BJ (cell line): ENCODE measurements at places on chromosomes 7 and 10.

- DNase-seq, result no peak
Measured at GRCh38 chr10:124827474-124827873, 25.9 kb downstream of the ABRAXAS2 start.

DNA sequence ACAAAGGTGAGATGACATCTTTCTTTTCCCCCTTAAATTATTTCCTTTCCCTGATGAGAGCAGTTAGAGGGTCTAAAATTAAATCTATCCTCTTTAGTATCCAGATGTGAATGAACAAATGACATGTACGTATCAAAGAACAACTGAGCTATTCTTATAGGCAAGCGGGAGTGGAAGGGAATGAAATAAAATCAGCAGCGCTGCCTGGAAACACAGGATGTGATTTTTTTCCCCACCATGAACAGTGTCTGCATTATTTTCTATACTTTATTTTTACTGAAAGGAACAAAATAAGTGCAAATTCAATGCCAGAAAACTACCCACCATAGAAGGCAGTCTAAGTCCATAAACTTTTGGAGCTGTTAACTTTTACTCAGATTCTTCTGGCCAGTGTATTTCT, 40.6 kb downstream of the SLC26A4 start:
- no peak for DNase-seq

DNA sequence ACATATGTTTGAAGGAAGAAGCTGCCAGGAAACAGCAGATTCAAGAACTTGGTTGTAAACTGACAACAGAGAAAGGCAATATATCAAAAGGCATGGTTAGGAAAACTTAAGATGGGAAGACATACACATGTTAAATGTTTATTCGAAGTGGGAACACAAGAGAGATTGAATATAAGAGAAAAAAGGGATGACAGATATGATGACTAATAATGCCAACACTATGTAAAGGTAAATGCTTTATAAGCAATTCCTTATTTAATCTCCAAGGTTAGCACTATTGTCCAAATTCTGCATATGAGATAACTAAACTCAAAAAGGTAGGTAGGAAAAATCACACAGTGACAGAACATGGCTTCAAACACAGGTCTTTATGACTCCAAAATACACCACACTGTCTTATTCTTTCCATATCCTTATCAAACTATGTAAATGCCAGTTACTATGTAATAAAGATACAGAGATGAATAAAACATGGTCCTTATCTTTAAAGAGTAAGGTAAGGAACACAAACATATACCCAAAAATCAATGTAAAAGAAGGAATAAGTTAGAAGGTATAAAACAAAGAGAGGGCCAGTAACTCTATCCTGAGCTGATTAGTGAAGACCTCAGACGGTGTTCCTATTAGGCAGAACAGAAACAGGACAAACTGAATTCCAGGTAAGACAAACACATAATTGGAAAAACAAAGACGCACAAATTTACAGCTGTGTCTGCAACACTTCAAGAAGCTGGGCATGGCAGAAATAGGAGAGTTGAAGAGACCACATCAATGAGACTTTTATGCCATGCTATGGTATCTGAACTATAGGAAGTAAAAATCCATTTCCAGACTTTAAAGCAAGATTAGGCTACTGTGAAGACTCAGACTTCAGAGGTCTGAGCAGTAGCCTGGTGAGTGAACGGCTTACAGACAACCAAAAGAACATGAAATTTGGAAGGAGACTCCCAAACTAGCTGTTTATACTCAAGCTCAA, 56.1 kb downstream of the ABI1 start:
- DNase-seq, result no peak

DNA sequence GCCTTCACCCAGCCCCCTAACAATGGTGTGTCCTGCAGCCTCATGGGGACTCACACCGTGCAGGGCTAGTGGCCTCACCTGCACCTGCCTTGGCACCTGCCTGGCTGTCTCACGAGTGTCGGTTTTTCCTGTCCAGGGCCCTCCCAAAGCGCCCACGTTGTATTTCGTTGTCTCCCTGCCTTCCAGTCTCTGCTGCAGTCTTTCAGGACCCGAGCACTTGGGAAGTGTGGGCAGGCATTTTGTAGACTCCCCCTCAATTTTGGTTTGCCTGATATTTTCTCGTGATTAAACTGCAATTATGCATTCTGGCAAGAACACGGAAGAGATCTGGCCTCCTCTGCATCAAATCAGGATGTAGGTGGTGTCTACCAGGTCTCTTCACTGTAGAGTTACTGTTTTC, 17.9 kb downstream of the BNIP3 start:
- DNase-seq, result no peak

DNA sequence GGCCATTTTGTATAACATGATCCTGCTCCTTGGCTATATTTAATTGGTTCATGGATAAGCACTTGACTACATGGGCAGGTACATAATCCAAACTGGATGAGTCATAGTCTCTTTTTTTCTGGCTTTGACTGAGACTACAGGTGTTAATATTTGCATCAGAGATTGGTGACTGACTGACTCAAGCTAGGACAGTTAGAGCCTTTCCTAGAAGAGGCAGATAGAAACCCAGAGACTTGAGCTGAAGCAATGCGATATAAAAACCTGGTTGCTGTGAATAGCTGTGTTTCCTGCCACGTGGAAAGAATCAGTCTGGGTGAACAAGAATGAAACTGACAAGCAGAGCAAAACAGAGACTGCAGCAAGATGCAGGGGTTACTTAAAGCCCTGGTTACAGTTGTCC, 81.0 kb downstream of the SAMD9 start:
- DNase-seq, result no peak

DNA sequence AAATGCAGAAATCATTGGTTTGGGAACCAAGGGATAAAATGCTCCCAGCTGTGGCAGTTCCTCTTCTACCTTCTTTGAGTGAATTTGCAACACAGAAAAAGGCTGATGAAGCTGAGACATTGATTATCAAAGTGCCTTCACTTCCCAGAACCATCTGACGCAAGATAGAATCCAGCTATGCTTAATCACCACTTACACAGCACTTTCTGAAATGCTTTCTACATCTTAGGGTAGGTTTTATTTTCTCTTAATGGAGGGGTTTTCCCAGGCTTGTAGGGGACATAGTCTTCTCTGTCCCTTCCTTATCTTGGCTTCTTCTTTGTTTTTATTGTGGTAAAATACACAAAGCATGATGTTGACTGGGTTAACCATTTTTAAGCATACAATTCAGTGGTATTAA, 332.6 kb upstream of the ZNF32 start:
- DNase-seq, result no peak

- DNase-seq, result no peak
Measured at GRCh38 chr10:8112230-8112905, 57.9 kb downstream of the GATA3 start.

DNA sequence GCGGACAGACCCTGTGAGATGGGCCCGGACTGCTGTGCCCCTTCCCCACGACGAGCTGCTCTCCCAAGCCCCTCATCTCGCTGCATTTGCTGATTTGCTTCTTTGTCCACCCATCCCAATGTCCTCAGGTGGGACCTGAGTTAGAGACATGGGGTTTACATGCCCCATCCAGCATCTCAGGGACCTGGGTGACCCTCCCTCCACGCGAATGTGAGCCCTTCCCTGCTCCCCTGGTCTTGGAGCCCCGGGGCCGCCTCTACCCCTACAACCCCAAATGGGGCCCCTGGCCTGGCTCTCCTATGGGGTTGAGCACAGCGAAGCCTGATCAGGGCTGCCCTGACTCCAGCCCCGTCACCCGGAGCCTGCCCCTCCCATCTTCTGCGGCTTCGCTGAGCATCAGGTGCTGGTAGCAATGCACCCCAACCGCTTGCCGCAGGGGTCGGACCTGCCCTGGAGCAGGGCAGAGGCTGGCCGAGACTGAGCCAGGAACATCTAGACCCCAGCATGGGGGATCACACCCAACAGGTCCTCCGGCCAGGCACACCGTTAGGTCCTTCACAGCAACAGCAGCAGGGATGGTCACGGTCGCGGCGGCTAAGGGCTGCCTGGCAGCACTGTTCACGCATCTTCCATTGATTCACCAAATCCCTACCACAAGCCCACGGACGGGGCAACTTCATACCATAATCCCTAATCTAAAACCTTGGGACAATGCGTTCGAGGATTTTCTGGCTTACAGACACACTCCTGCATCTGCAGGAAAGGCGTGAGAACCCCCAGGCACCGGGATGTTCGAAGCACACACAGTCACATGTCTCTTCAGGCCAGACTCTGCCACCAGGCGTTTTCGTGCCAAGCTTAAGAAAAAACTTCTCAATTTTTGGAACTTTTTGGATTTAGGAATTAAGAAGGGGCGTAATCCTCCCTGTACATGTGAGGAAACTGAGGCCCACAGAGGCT, 15.5 kb downstream of the WDR86 start:
- no peak for DNase-seq

DNA sequence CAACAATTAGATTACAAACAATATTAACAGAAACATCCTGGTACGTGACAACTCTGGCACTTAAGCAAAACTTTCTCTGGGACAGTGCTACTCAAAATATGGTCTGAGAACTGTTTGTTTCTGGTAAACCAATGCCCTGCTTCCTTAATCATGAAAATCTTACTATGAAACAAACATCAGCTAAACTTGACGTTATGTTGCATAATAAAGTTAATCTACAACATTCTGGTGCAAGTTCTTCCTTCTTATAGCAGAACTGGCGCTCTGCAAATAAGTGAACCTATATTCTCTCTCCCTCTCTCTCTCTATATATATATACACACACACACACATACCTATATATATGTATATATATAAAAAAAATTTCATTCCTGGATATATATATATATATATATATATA, 7.8 kb downstream of the C7orf33 start:
- no peak for DNase-seq

GRCh38 chr7:45057878-45058277, 30.9 kb downstream of the NACAD start:
- DNase-seq, result no peak

DNA sequence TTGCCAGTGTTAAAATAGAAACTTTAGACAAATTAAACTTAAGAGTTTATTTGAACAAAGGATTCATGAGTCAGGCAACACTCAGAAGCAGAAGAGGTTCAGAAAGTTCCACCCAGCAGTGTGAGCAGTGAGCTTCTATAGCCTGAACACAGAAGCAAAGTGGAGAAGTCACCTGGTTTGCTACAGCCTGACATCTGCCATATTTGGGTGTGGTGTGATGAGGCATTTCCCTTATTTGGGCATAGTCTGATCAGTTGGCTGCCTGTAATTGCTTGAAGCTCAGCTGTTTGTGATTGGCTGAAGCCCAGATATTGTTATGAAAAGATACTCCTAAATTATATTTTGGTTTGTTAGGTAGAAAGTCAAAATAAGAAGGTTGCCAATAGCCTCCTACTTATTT, 39.1 kb downstream of the VWC2 start:
- no peak for DNase-seq

DNA sequence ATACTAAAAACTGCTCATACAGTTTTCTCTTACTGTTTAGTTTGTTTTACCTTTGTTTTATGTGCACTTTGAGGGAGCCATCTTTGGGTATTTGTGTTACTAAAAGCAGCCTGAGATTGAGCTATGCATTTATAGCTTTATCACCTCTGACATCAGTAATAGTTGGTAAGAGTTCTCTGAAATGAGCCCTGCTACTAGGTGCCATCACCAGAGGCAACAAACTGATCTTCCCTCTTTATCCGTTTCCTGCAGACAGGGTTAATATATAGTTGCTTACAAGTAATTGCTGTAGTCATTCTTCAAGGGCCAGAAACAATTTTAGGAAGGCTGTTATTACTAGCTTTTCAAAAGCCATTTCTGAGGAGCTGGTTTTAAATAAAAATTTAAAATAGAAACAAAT, 49.1 kb downstream of the KIF20B start:
- DNase-seq, result no peak

GRCh38 chr10:35462491-35462934, 126.2 kb downstream of the CCNY start:
- no peak for DNase-seq

DNA sequence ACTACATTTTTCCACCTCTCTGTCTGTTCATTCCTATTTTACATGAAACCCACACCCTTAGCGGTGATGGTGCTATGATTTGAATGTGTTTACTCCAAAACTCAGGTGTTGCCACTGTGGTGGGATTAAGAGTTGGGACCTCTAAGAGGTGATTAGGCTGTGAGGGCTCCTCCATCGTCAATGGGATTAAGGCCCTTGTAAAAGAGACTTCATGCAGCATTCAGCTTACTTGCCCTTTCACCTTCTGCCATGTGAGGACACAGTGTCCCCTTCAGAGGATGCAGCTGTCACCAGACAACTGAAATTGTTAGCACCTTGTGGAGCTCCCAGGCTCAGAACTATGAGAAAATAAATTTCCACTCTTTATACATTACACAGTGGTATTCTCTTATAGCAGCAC, 182.2 kb downstream of the NOC3L start:
- no peak for DNase-seq

- no peak for DNase-seq
Measured at GRCh38 chr7:39464350-39465054, 101.7 kb upstream of the YAE1 start.

DNA sequence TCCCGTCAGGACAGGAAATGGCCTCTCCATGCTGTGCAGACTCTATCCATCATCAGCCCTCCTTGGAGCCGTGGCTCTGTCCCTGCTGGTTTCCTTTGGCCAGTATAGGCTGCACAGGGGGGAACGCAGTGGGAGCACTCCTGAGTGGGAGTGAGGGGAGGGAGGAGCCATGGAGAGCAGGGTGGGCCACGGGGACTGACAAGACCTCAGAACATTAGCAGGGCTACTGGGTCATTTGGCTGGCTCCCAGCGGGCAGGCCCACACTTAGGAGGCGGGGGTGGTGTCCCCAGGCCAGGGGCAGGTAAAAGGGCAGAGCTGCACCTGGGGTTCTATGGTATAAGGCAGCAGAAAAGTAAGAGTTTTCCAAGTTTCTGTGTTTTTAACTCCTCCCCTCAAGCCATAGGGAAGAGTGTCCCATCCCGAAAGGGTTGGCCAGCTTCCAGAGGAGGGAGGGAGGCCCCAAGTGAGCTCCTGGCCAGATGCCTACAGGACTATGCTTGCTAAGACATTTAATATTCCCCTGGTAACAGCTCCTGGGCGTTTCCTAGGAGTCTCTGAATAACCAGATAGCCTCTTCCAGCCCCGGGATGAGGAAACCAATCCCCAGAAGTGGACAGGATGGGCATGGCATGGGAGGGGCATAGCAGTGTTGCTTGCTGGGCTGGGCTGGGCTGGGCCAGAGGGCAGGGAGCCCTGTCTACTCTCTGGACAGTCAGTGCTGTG, 5.5 kb upstream of the OPN4 start:
- peak; percentile 58 for DNase-seq

GRCh38 chr7:81960026-81960425, 190.2 kb upstream of the HGF start:
- no peak for DNase-seq

- no peak for DNase-seq
Measured at GRCh38 chr7:86995052-86995725, 64.3 kb downstream of the ELAPOR2 start.

- no peak for DNase-seq
Measured at GRCh38 chr10:90924552-90924951, 3.7 kb upstream of the ANKRD1 start.

GRCh38 chr10:32411797-32412498, 34.0 kb upstream of the CCDC7 start:
- no peak for DNase-seq
